ENCODE measurements at places on chromosomes 4 and X.

DNA sequence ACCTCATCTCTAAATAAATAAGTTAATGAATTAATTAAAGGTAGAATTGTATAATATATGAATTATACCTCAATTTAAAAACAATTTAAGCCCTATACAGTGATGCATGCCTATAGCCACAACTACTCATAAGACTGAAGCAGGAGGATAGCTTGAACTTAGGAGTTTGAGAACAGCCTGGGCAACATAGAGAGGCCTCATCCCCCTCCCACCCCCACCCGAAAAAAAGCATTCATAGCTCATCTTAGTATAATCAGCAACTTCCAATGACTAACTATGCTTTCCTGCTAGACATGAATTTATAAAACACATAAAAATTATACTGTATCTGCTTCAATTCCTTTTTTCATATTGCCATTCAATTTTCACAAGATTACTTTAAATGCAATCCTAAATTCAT, 1.6 kb downstream of the LRBA start:
- no peak for DNase-seq

GRCh38 chr4:60463857-60464502, 736.1 kb upstream of the ADGRL3 start:
- no peak for DNase-seq

- no peak for DNase-seq
Observed at GRCh38 chr4:94400191-94400590, 51.6 kb upstream of the PDLIM5 start.

GRCh38 chr4:183118585-183118984, 19.5 kb downstream of the WWC2 start:
- no peak for DNase-seq

DNA sequence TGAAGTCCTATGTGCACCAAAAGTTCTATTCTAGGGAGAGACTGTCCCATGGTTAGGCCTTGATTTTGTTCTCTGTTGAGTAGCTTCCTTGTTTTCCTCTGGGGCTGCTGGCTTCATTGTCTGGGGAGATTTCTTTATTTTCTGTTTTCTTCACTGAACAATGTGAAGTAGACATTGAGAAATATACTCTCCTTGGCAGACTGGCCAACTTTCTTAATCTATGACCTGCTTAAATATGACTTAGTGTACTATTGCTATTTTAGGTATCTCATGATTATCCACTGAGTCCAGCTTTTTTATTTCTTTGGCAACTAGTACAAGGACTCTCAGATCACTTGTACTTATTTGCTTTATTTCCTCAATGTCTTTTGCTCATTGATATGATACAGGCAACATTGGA, 1594.6 kb downstream of the ARAP2 start:
- no peak for DNase-seq

GRCh38 chr4:8086783-8087445, 71.7 kb downstream of the ABLIM2 start:
- DNase-seq = no peak

DNA sequence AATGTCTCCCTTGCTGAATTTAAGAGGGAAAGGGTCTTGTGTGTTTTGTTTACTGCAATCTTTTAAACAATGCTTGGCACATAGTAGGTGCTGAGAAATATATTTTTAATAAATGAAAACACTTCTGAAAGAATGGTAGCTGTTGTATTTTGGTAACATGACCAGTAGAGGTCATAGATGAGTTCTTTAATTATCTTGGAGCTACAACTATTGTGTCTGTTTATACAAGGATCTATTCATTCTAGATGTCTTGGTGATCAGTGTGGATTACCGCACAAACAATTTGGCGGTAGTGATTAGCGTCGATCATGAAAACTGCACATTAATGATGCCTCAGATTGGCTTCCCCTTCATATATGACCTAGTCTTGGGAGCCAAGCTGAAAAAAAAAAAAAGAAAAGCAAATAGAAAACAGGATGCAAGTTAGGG, 21.4 kb upstream of the SCRG1 start:
- peak; percentile 24 for DNase-seq

- DNase-seq = peak; percentile 37
Observed at GRCh38 chr4:6674500-6675149, 19.1 kb upstream of the S100P start.

- no peak for DNase-seq
Observed at GRCh38 chrX:53265771-53266574, 15.4 kb downstream of the IQSEC2 start.

GRCh38 chr4:138945401-138945800, 70.2 kb upstream of the NOCT start:
- DNase-seq = no peak

GRCh38 chr4:93870876-93871458, 42.4 kb downstream of the ATOH1 start:
- no peak for DNase-seq

GRCh38 chr4:14095831-14096230, 468.3 kb upstream of the BOD1L1 start:
- DNase-seq = no peak

DNA sequence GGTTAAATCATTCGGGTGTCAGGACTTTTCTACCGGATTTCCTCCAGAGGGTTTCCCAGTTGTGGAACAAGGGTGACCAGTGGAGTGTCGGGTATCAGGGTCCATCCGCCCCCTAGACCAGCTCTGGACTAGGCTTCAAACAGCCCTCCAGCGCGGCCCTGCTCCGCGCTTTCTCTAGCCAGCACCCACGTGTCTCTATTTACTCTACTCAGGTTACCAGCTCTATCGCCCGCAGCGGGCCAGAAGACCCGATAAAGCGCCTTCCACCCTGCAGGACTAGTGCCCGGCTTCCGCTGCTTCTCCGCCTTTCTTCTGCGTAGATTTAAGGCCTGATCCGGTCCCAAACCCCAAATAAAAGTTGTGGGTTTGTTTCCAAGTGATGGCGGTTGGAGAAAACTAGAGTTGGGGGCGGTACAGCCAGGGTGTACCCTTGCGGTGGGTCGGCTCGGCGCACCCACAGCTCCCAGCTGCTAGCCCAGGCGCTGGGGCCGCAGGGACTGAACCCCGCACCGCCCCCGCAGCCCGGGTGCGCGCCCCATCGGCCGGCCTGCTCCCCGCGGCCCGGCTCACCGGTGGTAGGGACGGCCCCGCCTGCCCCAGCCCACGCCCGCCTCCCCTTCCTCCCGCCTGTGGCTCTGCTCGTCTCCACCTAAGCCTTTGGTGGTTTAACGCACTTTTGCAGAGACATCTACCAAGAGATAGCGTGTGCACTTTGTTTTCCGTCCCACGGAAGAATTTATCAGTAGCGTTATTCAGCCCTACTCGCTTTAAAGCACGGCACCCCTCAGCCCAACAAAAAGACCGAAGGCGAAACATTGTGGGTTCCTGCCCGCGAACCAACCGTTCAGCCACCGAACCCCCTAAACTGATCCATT, 2.1 kb downstream of the LEF1 start:
- DNase-seq = peak; percentile 76

DNA sequence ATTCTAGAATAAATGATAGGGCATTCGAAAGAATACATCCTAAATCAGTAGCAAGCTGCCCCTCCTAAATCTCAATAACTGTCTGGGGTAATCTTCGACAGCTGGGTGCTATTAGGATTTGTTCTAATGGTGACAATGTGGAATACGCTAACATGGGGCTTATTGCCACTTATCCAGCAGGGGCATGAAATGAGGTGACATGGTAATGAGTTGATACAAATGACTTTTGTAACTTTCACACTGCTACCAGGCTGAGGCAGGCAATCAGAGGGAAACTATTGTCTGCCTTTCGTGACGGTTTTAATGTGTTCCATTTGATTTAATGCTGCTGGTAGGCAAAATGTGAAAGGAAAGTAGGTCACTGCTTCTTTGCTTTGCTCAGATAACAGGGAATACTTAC, 1047.4 kb upstream of the PABPC4L start:
- DNase-seq = no peak

DNA sequence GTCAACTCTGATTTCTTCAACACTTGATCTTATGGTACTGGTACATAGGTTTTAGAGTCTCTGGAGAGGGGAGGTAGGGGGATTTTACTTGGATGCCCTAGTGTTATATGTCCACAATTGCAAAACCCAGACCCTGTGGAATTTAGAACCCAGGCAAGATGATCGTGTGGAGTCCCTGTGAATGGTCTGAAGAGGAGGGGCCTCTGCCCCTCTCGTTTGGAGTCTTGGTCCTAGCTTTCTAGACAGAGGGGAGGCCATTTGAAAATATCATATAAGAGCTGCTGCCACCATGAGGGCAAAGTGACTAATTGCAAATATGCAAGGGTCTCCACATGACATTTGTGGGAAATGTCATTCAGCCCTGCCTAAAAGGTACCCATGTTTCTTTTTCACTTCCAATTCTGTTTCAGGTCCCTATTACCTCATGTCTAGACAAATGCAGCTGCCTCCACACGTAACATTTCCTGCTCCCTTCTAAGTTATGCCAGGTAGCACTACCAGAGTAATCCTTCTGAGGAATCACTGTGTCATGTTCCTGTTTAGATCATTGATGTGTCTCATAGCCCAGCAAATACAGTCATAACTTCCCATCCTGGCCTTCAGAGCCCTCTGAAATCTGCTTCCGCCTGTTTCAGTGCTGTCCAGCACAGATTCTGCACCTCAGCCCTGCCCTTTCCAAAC, 126.8 kb downstream of the KLHL8 start:
- DNase-seq = peak; percentile 58

GRCh38 chr4:6465955-6466354, 6.5 kb downstream of the PPP2R2C start:
- no peak for DNase-seq

DNA sequence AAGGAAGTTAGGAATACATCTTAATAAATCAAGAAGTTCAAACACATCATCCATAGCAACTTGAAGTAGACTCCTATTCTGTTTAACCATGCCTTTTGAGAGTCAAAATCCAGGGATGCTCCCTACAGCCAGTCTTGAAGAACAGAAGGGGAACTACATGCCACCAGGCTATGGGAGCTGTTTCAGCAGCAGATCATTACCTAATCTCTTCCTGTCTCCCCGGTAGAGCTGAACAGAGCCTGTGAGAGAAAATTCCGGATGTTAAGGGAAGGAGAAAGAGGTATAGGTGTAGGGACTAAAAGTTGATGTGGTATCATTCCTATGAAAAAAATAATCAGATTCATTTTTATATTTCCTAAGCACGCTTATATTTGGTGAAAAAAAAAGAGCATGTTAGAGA, 352.2 kb downstream of the SPRY1 start:
- DNase-seq = no peak

DNA sequence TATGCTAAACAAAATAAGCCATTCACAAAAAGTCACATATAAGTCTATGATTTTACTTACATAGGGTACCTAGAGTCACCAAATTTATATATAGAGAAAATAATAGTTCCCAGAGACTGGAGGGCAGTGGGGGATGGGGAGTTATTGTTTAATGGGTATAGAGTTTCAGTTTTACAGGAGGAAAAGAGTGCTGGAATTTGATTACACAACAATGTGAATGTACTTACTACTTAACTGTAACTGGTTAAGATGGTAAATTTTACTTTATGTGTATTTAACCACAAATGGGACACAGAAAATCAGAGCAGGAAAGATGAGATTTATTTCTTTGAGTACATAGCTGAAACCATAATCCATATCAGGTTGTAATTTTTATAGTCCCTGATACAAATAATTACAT, 144.4 kb downstream of the TMA16 start:
- DNase-seq = no peak

GRCh38 chr4:165464376-165464775, 85.6 kb downstream of the CPE start:
- DNase-seq = no peak

DNA sequence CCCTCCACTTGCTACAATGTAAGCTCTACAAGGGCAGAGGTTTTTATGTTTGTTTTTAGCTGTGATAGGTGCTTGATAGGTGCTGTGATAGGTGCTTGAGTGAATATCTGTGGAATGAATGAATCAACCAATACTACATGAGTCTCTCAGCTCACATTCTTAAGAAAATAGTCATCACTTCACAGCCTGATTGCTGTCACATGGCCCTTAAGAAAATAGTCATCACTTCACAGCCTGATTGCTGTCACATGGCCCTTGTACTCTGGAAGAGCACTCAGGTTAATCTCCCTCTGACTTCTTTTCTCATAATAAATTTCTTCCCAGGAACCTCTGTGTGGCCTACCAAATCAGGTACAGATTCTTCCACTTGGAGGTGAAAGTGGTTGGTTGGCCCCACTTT, 335.2 kb downstream of the TENM3 start:
- no peak for DNase-seq

- DNase-seq = no peak
Observed at GRCh38 chr4:114108869-114109268, 129.4 kb upstream of the ARSJ start.

- no peak for DNase-seq
Observed at GRCh38 chr4:189176002-189176401, 764.7 kb upstream of the FRG1 start.

GRCh38 chr4:145583191-145584055, 35.8 kb upstream of the MMAA start:
- no peak for DNase-seq

DNA sequence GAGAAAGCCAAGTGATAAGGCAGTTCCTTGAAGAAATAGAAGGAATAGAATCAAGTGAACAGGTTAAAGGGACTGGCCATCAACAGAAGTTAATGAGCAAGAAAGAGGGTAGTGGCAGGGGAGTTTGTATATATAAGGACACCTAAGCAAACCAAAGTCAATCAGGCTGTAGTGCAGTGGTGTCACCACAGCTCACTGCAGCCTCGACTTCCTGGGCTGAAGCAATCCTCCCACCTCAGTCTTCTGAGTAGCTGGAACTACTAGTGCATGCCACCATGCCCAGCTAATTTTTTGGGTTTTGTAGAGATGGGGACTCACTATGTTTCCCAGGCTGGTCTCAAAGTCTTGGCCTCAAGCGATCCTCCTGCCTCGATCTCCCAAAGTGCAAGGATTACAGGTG, 15.9 kb downstream of the ACOT9 start:
- no peak for DNase-seq

DNA sequence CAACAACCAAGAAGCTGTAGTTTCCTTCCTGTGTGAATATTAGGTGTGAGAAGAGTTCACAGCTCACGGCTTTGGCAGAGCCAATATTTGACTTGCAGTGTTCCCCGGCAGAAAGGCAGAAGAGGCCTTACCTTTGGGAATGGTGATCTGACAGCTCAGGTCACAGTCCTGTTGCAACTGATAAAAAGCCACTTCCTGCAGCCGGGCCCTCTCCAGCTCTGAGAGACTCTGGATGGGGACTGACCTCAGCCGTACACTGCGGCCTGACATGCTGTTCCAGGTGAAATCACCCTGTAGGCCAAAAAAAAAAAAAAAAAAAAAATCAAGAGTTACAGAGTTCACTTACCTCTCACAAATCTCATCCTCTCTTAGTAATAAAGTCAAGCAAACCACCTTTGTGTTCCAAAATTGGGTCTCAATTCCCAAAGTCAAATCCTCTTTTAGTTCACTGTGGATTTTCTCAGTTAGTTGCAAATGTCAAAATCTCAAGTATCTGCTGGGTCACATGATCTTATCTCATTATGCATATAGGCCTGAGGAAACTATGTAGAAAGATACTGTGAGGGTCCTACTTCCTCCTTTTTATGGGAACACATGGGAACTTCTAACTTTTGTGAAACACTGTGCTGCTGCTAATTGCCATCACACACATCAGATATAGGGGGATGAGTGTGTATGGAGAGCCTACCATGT, 38.6 kb upstream of the AMELX start:
- DNase-seq = no peak
